MG63 (cell line): ENCODE measurements at places on chromosomes 3 and 15.

GRCh38 chr3:116114586-116114985, 330.7 kb downstream of the LSAMP start:
- DNase-seq: no peak

GRCh38 chr3:19934098-19934566, at the start of gene EFHB:
Gene EFHB (minus strand): TSS chr3:19934217. CDS start chr3:19934018, 199 bp downstream.
- DNase-seq: peak; percentile 9

DNA sequence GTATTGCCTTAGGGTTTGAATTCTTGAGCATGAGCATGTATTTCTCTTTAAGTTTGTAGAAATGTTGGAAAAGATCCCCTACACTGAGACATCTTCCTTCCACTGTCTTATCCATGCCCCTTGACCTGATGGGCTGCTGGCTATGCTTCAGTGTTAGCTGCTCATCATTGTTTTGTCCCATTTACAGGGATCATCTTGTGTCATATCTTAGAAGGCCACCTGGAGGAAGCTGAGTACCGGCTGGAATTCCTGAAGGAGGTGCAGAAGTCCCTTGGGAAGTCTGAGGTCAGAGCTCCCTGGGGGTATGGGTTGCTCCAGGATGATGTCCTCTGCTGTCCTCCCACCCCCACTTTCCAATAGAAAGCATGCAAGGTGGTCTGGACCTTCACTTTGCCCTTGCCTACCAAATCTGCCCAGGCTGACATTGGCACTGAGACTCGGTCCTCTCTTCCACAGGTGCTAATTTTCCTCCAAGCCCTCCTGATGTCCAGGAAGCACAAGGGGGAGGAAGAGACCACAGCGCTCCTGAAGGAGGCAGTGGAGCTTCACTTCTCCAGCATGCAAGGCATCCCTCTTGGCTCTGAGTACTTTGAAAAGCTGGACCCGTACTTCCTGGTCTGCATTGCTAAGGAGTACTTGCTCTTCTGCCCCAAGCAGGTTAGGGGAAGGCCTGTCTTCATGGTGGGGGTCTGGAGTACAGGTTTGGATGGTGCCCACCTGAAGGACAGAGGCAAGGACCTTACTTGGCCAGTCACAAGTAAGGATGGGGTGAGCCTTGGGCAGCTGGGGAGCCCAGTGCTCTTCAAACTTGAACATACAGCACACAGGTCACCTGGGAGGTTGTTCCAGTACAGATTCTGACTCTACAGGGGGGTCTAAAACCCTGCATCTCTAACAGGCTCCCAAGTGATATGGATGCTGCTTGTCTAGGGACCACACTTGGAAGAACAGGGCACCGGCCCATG, 17.7 kb downstream of the TTC21A start:
- no peak for DNase-seq

- no peak for DNase-seq
Measured at GRCh38 chr3:104646196-104646595, 720.5 kb upstream of the ALCAM start.

- no peak for DNase-seq
Measured at GRCh38 chr3:23004971-23005370, 198.2 kb upstream of the UBE2E2 start.

GRCh38 chr15:92411256-92411655, 17.6 kb downstream of the ST8SIA2 start:
- no peak for DNase-seq

DNA sequence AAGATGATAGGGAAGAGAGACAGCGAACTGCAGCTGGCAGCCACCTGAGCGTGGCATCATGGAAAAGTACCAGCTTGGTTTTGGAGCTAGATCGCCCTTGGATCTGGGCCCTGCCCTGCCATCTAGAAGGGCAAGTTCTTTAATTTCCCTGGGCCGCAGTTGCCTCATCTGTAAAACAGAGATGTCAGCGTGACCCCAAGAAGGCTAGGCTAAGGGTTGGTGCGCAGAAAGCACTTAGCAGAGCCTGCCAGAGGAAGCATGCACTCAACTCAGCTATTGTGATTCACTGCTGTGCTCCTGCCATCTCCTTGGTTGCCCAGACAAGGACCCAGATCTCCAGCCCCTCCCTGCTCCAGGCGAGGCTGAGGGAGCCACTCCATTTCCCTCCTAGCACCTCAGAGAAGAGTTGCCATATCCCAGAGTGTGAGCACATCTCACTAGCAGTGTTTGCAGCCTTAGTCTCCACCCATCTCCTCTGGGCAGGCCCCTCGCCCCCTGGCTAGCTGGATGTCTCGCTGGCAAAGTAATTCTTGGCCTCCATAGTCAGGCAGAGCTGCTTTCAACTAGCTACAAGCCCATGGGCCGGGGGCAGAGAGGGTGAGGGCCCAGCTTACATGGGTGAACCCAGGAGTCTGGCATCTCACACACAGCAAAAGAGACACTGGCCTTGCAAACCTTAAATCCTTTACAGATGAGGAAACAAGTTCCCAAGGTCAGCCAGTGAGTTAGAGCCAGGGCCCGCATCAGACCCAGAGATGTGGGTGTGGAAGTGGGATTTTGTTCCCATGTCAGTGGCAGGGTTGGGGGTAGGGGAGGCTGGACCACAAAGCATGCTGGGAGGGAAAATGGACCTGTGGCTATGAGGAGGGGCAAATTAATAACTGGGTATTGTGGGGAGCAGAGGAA, 280.7 kb upstream of the TLE3 start:
- peak; percentile 38 for DNase-seq

GRCh38 chr15:84949043-84949442, 32.6 kb upstream of the PDE8A start:
- no peak for DNase-seq

DNA sequence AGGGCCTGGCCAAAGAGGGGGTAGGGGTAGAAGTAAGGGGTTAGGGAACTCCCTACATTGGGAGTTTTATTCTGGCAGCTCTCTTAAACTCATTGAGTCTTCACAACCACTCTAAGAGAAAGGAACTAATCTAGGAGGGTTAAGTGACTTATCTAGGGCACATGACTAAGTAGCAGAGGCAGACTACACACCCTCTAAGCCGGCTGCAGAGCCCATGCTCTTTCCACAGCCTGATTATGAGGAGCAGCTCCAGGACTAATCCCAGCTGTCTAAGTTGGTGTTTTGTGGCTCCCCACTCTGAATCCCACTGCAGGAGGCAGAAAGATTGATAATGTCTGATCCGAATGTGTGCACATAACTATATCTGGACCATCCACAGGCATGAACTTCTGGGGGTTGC, 374.6 kb downstream of the EPHB1 start:
- no peak for DNase-seq

GRCh38 chr15:82916161-82916952, 36.2 kb downstream of the HOMER2 start:
- DNase-seq: no peak

DNA sequence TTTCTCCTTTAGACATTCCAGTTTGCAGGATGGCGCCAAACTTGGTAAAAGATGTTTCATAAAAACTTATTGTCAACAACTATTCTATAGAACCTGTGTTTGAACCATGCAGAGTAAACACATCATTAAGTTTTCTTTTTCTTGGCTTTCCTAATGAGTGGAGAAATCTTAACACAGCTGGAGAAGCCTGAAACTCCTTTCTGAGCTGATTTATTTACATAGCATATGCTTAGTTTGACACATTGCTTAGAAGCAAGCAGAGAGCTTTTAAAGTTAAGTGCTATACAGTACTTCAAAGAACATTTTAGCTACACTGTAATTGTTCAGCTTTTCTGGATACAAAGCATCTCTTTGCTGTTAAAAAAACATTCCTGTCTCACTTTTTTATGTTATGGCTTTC, 61.0 kb upstream of the PAQR5 start:
- DNase-seq: no peak

DNA sequence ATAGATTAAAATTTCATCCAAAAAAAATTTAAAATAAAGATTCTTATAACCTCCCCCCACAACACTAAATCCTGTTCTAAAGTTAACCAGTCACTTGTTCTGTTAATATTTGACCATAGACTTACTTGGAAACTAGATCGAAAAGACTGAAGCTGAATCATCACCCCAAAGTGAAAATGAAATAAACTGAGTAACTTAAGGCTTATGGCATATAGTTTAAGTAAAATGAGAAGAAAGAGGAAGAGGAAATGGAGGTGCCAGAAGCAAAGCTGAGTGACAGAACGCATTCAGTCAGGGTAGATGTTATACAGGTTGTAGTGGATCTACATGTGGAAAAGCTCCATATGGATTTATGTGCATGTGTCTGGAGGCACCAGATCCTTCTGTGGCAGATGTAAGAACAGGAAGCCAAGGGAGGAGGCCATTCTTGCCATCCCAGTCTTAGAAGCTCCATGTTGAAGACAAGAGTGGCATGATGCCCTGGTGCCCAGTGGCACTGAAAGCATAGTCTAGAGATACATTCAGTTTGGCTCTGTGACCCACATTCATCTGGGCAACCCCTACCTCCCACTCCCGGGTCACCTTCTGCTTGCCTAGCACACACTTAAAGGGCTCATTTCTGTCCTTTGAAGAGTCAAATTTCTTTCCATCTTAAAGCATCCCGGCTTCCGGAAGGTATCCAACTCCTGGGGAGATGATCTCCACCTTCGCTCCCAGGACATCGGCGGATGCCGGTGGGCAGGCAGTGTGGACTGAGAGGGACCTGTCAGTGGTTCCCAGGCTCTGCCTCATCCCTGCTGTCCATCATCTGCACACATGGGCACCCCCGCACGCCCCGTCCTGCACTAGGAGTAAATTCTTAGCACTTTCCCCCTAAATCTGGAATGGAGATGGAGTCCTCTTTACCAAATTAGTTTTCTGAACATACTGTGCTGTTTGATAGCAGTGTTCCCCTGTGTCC, 90.8 kb downstream of the NEO1 start:
- no peak for DNase-seq

DNA sequence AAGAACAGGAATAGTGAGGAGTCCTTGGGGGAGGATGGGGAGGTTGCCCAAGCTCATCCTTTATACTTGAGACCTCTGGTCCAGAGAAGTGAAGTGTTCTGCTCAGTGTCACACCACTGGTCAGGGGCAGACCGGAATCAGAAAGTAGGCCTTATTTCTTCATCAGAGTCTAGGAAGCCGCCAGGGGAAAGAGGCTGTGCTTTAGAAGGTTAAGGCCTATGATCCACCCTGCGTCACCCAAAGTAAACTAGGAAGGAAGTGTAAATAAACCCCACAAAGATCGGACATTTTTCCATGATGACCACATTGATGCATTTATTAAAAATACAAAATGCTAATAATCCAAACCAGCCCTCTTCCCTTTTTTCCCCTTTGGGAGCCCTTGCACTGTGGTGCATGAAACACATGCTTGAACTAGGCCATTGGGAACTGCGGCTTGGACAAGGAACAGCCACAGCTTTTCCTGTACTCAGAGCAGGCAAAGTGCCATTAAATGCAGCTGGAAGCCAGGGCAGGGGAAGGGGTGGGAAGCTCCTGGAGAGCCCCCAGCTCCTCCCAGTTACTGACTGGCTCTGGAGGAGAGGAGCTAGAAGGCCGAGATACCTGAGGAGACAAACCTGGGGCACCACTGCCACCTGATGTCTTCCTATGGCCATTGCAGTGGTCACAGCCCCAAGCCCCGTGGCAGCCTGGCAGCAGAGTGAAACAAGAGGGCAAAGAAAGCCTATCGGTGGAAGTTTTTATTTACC, 37.0 kb downstream of the CDC25A start:
- peak; percentile 70 for DNase-seq

- peak; percentile 16 for DNase-seq
Measured at GRCh38 chr3:157073810-157074209, 86.1 kb downstream of the CCNL1 start.

GRCh38 chr3:13137941-13138832, 65.0 kb upstream of the IQSEC1 start:
- no peak for DNase-seq

DNA sequence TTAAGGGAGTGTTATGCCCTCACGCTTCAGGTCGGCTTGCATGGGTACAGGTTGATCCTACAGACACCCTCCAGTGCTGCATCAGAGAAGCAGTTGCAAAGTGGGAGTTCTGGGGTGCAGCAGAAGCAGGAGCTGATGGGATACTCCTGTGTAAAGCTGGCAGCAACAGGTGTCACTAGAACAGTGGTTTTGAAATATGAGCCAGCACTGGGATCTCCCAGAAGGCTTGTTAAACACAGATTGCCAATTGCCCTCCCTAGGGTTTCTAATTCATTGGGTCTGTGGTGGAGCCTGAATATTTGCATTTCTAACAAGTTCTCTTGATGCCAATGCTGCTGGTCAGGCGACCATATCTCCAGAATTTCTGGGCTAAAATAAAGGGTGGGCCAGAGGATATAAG, 350.4 kb downstream of the CLSTN2 start:
- no peak for DNase-seq

- DNase-seq: no peak
Measured at GRCh38 chr15:101135532-101136166, 116.2 kb downstream of the CHSY1 start.

GRCh38 chr3:152430223-152431002, 161.7 kb downstream of the MBNL1 start:
- DNase-seq: no peak

- no peak for DNase-seq
Measured at GRCh38 chr3:76664816-76665215, 375.1 kb upstream of the ROBO2 start.

- no peak for DNase-seq
Measured at GRCh38 chr15:93895976-93896770, 335.2 kb upstream of the MCTP2 start.

GRCh38 chr15:77481670-77482069, 61.0 kb downstream of the HMG20A start:
- DNase-seq: no peak

DNA sequence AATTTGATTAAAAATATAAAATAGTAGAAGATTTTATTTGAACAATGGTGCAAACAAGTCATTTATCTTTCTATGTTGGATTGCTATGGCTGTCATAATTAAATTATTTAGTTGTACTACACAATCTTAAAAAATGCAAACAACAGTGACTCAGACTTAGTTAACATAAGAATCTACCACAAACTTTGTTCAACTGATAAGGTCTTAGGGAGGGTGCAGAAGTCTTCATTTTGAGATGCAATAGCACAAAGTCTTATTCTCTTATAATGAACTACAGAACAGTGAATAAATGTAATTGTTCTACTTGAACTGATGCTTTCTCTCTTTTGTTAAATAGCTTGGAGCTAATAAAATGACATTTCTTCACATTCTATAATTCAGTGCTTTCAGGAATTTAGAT, 482.8 kb upstream of the NAALADL2 start:
- no peak for DNase-seq

DNA sequence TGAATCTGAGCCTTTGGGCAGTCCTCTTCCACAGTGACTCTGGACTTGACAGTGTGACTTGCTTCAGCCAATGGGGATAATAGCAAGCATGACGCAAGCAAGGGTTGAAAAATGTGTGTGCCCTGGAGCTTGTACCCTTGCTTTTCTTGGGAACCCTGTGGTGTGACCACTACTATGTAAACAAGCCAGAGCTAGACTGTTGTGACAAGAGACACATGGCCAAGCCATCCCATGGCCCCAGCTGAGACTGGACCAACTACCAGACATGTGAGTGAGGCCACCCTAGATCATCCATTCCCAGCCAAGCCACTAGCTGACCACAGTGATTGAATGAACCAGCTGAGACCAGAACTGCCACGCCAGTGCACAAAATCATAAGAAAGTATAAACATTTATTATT, 11.8 kb downstream of the MYO1E start:
- DNase-seq: no peak
